ENCODE measurements at places on chromosomes 6 and 20.
A peak's percentile ranks its signal among the peaks of the same experiment; 100 is the strongest.

- no peak for DNase-seq
These were observed 163.2 kb downstream of the TBXT start for GRCh38 chr6:166004471-166004870.

GRCh38 chr6:47655719-47656595 lies 42.4 kb upstream of the ADGRF4 start:
- peak; percentile 22 for DNase-seq

GRCh38 chr20:38610521-38610920 lies 8.9 kb downstream of the ARHGAP40 start:
- no peak for DNase-seq

GRCh38 chr6:148868314-148868713 lies 121.5 kb downstream of the UST start:
- DNase-seq = no peak

GRCh38 chr20:10928841-10929421 lies 255.1 kb upstream of the JAG1 start:
- DNase-seq = no peak

- no peak for DNase-seq
These were observed 123.9 kb downstream of the IBTK start for GRCh38 chr6:82123632-82124031.

GRCh38 chr6:79073888-79074287 lies 4.2 kb downstream of the PHIP start:
- no peak for DNase-seq

- DNase-seq = no peak
These were observed 346.8 kb upstream of the POU3F2 start for GRCh38 chr6:98487612-98488011.

DNA sequence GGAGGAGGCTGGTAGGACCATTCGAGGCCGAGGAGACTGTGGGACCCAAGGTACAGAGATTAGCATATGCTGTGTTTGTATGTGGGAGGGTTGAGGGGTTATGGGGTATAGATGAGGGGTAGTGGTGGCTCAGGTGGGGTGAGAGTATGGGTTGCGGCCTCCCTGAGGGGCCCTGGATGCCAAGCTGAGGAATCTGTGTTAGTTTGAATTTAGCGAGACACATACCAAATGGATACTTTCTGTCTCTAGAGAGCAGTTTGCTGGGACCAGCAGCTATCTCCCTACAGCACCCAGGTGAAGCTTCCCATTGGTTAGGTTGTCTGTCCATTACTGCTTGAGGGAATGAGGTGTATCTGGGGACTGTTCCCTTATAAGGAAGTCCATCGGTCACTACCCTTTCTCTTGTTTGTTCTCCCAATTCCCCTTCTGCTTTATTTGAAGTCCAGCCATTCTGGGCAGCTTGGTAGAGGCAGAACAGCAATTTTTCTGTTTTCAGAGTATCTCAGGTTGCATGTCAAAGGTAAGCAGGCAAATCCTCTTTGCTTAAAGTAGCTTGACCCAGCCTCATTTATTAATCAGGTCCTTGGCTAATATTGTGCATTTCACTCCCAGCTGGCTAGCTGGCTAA lies 15.2 kb downstream of the CHMP4B start:
- no peak for DNase-seq

DNA sequence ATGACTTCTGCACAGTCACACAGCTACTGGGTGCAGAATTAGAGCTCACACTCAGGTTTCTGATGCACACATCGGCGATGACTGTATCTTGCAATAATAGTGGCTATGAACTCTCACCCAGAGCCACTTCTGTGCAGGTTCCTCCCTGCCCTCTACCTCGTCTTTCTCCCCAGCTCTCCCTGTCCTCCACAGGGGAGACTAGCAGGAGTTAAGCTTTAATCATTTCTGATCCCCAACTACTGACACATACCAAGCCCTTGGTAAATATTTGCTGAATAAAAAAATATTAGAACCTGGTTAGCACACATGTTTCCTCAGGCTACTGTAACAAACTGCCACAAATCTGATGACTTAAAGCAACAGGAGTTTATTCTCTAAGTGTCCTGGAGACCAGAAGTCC lies 222.7 kb upstream of the FOXA2 start:
- DNase-seq = no peak

DNA sequence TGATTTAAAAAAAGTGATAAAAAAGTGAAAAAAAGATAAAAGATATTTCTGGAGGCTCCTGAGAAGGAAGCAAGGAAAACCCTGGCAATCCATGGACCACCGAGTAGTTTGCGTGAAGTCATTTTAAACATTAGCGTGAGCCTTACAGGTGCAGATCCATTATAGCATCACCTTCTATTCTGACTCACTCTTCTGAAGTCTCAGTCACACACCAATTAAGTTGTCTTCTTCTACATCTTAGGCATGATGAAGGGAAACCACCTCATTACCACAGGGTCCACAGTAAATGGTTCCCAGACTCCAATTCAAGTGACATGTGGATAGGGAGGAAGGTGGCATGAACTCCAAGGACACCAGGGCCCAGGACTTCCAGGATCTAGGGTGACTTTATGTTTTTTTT lies 99.1 kb downstream of the GJA10 start:
- DNase-seq = no peak

GRCh38 chr6:36443471-36444428 lies 950 bp downstream of the KCTD20 start:
- DNase-seq = no peak

- DNase-seq = no peak
These were observed 533 bp downstream of the CFB start for GRCh38 chr6:31946370-31946885.

- DNase-seq = no peak
These were observed 98.9 kb downstream of the IRF4 start for GRCh38 chr6:490251-491037.

DNA sequence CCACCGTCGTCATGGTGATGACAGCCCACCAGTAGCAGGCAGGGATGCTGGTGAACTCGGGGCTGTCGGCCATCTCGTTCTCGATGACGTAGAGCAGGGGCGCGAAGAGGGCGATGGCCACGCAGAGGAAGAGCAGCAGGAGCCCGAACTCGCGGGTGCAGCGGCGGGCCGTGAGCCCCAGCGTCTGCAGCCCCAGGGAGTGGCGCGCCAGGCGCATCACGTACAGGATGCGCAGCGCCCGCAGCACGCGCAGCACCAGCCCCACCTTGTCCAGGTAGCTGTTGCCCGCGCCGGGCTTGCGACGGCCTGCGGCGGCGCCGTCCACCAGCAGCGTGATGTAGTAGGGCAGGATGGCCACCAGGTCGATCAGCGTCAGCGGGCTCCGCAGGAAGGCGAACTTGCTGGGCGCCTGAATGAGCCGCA lies 18.6 kb downstream of the KCNG1 start:
- no peak for DNase-seq

- no peak for DNase-seq
These were observed 81.2 kb downstream of the PTPN1 start for GRCh38 chr20:50591233-50591852.

GRCh38 chr6:29728875-29729270 lies 5.6 kb downstream of the HLA-F start:
- no peak for DNase-seq

DNA sequence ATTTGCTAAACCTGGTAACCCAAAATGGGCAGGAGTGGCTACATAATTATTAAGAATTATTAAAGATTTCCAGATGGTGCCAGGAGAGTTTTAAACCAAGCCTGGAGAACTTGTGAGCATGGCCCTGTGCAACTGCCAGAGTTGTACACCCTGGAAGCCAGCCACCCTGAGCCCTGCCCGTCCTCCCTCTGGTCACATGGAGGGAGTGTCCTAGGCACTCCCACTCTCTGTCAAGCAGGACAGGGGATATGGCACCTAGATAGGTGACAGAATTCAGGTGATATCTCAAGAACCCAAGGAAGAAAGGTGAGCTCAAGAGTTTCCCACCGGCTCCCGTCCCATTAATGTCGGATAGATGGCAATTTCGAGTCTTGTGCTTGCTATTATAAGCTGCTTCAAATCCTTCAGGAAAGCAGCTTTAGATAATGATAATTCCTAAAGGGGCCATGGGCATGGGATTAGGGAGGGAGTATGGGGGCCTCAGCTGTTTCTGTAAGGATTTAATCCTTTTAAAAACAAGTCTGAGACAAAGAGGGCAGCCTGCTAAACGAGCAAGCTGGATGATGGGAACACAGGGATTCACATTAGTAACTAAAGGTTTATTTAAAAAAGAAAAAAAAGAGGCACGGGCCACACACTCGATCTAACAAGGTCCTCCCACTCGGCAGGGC lies 169.1 kb downstream of the BMP7 start:
- DNase-seq = no peak

DNA sequence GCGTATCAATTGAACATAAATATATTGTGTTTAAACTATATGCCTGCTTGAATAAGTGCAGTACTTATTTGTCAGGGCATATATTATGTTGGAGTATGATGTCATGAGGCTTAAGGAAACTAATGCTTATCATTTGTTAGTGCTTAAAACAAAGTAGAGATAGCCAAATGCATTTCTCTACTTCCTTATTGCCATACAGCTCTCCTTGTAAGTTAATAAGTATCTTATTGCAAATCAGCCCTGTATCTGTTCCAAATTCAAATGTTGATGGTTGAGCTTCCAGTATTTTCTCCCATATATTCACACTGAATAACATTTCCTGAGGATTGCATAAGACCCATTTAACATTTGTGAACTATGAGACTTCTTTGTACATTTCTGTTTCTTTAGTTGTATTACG lies 57.8 kb downstream of the CARMIL1 start:
- DNase-seq = no peak

- DNase-seq = no peak
These were observed 8.4 kb downstream of the CCDC167 start for GRCh38 chr6:37491171-37491829.

DNA sequence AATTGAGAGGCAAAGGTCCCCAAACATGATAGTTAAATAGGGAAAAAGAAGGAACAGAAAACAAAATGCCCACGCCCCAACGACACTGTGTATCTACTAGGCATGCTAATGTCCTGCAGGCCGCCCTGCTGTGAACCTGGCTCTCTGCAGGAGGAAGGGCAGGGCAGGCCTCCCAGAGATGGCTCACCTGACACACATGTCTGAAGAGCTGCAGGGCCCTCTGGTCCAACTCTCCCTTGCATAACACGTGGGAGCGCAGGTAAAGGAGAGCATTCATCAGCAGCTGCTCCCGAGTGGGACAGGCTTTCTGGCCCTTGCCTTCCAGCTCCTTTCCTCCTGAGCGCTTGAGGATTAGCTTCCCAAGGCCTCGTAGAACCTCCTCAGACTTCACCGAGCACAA lies 53.7 kb upstream of the LYRM2 start:
- DNase-seq = no peak

DNA sequence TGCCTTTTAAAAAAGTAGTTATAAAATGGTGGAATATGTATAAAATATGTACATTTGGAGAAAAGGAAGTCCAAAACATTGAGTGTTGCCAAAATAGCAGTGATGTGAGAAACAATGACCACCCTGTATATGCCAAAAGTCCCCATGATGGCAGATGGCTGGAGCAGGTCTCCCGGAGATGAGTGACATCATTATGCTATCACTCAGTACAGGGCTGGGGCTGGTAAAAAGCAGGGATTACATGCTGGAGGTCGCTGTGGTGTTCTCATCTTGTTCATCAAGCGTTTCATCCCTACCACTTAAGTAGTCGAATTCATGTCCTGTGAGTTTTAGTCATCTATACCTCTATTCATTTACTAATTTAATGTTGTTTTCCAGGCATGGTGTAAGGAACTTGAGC lies 315.3 kb upstream of the SLC35B3 start:
- no peak for DNase-seq

GRCh38 chr20:47606983-47607613 lies 105.4 kb downstream of the NCOA3 start:
- no peak for DNase-seq

DNA sequence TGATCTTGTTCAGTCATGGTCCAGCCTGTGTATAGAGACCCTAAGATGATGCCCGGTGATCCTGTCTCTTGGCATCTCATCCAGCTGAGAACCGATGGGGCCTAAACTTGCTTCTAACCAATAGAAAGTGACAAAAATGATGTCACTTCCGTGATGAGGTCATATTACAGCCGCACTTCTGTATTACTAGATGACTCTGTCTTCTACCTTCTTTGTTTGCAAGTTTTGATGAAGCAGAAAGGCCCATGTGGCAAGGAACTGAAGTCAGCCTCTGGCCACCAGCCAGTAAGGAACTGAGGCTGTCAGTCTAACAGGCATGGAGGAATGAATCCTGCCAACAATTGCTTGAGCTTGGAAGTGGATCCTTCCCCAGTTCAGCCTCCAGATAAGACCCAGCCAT lies 32.8 kb upstream of the HLA-C start:
- DNase-seq = no peak

- no peak for DNase-seq
These were observed 66.0 kb downstream of the ARHGAP18 start for GRCh38 chr6:129643968-129644367.

GRCh38 chr20:14543040-14543439 lies 205.6 kb upstream of the FLRT3 start:
- DNase-seq = no peak
